ENCODE measurements at places on chromosomes 6 and 20. TPM values are rescaled to one million over a fixed set of nuclear protein-coding genes. Genes with fewer than 3 reads are reported as not detected.

ZSCAN16 gene
- total RNA-seq, result 14.3 TPM

LTB gene
- total RNA-seq, result not detected

PNLDC1 gene
- total RNA-seq, result not detected

KHDRBS2 gene
- total RNA-seq, result 62.4 TPM

UBE2J1 gene
- 64.0 TPM for total RNA-seq

EFCAB8 gene
- total RNA-seq, result not detected

HNF4A gene
- total RNA-seq, result not detected

NELFCD gene
- total RNA-seq, result 45.7 TPM

HLA-DQB2 gene
- total RNA-seq, result not detected

SOX18 gene
- 0.41 TPM for total RNA-seq

CLPSL1 gene
- not detected for total RNA-seq

VWA7 gene
- total RNA-seq, result under 0.01 TPM

SNRPB gene
- total RNA-seq, result 59.1 TPM

SNTA1 gene
- 13.5 TPM for total RNA-seq

PCIF1 gene
- 9.0 TPM for total RNA-seq

PRR18 gene
- under 0.01 TPM for total RNA-seq

BPIFA1 gene
- total RNA-seq, result not detected

TTK gene
- 5.7 TPM for total RNA-seq

UNC93A gene
- not detected for total RNA-seq

ANKRD6 gene
- 28.9 TPM for total RNA-seq

UTRN gene
- total RNA-seq, result 33.8 TPM

NKX2-4 gene
- not detected for total RNA-seq

CLVS2 gene
- 34.2 TPM for total RNA-seq

MLN gene
- total RNA-seq, result not detected

EYA2 gene
- 2.4 TPM for total RNA-seq

PDE7B gene
- total RNA-seq, result 16.3 TPM

PI16 gene
- under 0.01 TPM for total RNA-seq

CALHM5 gene
- total RNA-seq, result 0.41 TPM

RIPPLY2 gene
- 21.6 TPM for total RNA-seq

IL17A gene
- total RNA-seq, result not detected

RNF39 gene
- total RNA-seq, result not detected

OR2B6 gene
- total RNA-seq, result not detected

CPXM1 gene
- total RNA-seq, result 7.3 TPM

ESR1 gene
- under 0.01 TPM for total RNA-seq

KCNQ5 gene
- total RNA-seq, result 12.6 TPM

RUNX2 gene
- 0.41 TPM for total RNA-seq

HLA-A gene
- total RNA-seq, result 55.4 TPM

SLC22A1 gene
- not detected for total RNA-seq

SYCP2 gene
- 4.1 TPM for total RNA-seq

AVP gene
- total RNA-seq, result not detected

KCNK15 gene
- total RNA-seq, result not detected

HRH3 gene
- 0.82 TPM for total RNA-seq

EPHA7 gene
- total RNA-seq, result 65.6 TPM

APCDD1L gene
- total RNA-seq, result not detected

SLC13A3 gene
- 10.2 TPM for total RNA-seq

TDP2 gene
- total RNA-seq, result 27.3 TPM

ADGRG6 gene
- total RNA-seq, result 9.8 TPM

PPDPF gene
- 17.1 TPM for total RNA-seq

SIRPB1 gene
- 0.41 TPM for total RNA-seq

CAP2 gene
- 39.9 TPM for total RNA-seq

ZNF512B gene
- 15.9 TPM for total RNA-seq

NHSL1 gene
- total RNA-seq, result 71.3 TPM
